Kidney glomerular epithelial cell (primary cell): ENCODE measurements at places on chromosomes 1 and 21.

GRCh38 chr1:192983349-192983980 lies 75.7 kb downstream of the UCHL5 start:
- DNase-seq: no peak

DNA sequence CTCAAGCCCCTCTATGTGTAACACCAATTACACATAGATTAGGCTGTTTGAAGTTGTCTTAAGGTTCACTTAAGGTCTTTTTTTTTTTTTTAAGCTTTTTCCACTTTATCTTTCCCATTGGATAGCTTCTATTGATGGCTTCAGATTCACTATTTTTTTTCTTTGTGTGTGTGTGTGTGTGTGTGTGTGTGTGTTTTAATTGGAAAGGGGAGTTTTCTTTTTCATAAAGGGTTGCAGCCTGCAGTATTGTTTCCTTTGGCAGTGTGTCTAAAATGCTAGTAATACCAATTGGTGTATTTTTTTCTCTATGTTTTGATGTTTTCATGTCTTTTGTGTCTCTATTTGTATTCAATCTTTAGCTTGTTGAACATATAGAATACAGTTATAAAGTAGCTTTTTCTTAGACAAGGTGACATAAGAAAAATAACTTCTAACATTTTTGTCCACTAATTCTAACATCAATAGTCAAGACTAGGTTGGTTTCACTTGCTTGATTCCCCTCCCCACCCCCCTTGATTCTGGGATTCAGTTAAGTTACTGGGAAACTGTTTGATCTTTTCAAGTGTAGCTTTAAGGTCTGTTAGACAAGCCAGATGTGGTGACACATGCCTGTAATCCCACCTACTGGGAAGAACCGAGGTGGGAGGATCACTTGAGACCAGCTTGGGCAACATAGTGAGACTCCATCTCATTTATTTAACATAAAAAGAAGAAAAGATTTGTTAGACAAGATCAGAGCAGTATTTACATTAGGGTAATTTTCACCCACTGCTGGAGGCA lies 21.4 kb downstream of the PRRC2C start:
- peak; percentile 31 for DNase-seq

DNA sequence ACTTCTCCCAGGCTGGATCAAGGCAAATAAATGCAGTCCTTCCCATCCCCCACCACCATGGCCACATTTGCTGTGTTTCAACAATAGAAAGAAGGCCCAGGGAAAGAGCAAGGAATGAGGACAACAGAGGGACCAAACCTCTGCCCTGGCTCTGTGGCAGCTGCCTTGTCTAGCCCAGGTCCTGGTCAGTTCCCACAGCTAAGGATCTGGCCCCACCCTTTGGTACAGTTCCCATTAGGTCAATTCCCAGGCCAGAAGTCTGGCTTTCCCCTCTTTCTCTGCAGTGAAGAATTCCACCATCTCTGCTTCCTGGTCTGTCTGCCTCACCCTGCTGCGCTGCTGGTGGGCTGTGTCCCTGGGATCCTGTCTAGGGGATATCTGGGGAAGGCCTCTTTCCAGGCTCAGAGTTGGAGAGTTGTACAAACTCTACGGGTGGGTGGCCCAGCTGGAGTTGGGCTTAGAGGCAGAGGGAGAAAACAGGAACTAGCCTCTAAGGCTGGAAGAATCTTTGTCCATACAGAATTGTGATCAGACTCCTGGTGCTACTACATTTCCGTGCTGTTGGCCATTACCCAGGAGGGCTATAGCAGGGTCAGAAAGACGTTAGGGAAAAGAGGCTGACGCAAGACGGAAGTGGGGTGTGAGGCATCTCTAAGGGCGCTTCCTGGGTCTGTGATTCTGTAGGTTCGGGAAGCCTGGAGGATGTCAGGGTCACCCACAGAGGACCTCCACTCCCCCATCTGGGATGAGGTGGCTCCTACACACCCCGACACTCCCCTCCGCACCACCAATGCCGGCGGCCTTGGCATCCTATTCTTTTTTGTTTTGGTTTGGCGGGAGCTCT lies 953 bp upstream of the NDUFS2 start:
- DNase-seq: no peak

DNA sequence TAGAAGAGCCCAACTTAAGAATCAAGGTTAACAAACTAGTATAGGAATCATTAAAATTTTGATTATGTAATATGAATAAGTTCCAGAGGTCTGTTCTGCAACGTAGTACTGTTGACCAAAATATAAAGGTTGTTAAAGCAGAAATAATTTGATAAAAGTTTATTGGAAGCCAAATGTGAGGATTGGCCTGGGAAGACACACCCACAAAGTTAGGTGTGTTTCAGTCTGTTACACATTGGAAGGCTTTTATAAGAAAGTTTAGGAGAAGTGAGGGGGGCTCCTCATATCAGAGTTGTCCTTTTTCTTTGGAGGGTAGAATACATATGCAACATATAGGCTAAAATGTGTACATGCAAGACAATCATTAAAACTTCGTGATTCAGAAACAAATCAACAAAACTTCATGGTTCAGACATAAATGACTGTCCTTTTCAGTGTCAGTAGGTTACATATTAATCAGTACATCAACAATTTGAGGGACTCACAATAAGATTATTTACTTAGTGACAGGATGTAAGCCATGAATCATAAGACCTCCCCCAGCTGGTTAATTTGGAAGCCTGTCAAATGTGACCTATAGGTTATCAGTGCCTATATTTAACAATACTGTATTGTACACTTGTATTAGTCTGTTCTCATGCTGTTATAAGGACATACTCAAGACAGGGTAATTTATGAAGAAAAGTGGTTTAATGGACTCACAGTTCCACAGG lies 245.0 kb upstream of the B3GALT2 start:
- peak; percentile 64 for DNase-seq

DNA sequence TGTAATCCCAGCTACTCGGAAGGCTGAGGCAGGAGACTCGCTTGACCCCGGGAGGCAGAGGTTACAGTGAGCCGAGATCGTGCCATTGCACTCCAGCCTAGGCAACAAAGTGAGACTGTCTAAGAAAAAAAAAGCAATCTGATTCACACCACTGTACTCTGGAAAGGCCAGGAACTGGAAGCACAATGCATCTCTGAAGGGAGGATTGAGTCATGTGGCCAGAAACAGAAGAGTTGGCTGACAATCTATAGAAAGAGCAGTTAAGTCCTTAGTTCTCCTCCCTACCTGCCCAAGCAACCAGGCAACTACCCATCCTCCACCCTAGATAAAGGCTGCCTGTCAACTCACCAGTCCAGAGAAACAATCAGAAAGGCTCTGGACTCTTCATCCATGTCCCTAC lies 45.9 kb downstream of the PIK3R3 start:
- DNase-seq: no peak

DNA sequence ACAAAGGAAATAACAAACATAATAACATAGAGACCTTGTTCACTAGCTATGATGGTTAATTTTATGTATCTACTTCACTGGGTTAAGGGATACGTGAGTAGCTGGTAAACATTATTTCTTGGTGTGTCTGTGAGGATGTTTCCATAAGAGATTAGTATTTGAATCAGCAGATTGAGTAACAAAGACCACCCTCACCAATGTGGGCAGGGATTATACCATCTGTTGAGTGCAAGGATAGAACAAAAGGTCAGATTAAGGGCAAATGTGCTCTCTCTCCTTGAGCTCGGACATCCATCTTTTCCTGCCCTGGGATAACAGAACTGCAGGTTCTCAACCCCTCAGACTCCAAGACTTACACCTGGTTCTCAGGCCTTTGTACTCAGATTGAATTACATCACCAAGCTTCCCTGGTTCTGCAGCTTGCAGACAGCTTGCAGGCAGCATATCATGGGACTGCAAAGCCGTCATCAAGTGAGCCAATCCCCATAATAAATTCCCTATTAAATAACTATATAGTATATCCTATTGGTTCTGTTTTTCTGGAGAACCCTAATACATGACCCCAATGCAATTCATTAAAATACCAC lies 9.2 kb downstream of the SPATA6 start:
- no peak for DNase-seq

GRCh38 chr1:180213401-180214170 lies 16.5 kb upstream of the LHX4 start:
- DNase-seq: no peak
